ENCODE measurements at places on chromosomes 7 and 10.
A peak's percentile ranks its signal among the peaks of the same experiment; 100 is the strongest.

DNA sequence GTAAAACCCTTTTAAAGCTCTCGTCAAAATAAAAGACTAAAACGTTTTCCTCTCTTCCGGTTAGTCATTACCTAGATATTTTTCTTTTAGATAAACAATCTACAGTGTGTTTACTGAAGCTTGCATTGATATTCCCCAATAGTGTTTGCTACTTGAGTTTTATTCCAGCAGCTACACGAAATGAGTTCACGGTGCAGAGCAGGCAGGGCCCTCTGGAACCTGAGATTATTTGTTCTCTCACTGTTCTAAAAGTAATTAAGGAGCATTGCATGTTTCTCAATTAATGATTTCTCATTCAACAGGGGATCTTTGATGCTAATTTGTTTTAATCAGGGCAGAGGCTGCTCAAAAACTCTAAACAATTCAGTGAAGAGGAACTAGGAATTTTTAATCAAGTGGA lies 319.7 kb downstream of the GFRA1 start:
- DNase-seq = no peak

DNA sequence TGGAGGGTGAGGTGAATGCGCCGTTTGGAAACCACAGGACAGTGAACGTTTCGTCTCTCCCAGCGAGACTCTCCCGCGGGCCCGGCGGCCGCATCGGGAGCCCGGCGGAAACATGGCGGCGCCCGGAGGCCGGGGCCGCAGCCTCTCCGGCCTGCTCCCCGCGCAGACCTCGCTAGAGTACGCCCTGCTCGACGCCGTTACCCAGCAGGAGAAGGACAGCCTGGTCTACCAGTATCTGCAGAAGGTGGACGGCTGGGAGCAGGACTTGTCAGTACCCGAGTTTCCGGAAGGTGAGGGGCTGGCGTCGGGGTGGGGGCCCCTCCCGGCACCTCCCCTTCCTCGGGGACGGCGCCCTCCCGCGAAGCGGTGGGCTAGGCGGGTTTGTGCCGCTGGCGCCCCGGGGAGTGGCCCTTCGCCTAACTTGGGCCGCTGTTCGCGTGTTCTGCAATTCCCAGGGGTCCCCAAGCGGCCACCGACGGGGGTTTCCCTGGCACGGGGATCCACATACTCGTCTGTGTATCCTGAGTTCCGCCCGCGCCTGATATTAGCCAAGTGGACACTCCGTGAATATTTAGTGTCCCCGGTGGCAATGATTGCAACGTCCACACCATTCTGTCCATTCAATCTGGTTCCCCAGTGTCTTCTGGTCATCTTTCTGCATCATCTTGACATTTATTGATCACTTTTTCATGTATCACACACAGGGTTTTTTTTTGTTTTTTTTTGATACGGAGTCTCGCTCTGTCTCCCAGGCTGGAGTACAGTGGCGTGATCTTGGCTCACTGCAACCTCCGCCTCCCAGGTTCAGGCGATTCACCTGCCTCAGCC lies 514 bp downstream of the NHLRC2 start:
- DNase-seq = peak; percentile 89

GRCh38 chr7:150451833-150452461 lies 1.5 kb downstream of the GIMAP8 start:
- no peak for DNase-seq

- no peak for DNase-seq
Observed at GRCh38 chr10:5776136-5776880, 36.9 kb downstream of the GDI2 start.

DNA sequence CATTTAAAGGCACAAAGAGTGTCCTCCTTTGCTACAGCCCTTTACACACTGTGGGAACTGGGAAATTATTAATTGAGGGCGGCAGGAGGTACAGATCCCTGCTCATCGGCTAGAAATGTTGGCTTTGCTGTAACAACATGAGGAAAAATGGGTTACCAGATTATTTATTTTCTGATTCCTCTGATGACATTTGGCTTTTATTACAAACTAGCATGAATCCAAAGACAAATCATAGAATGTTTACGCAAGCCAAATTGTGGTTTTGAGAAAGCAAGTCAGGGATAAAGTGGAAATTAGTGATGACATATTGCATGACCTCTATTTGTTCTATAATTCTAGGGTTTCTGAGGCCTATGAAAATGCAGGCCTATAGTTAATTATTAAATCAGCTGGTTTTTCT lies 126.1 kb upstream of the TMEM196 start:
- no peak for DNase-seq

DNA sequence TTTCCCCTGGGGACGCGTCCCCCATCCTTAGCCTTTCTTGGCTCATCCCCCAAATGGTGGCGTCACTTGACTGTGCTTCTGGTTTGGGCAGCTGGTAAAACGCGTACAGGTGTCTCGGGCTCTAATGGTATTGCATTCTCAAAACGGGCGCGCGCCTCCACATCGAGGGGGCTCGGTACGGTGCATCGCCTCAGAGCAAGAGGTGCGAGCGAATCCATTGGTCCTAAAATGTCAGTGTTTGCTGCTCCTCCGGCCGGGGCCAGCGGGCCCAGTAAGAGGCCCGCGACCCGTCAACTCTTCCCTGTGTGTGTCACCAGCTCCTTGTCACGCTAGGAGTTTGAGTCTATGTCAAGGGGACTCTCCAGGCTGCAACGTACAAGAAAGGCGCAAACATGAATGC lies 90.6 kb upstream of the SH2B2 start:
- no peak for DNase-seq

- DNase-seq = no peak
Observed at GRCh38 chr7:78703391-78703790, 750.1 kb downstream of the MAGI2 start.

GRCh38 chr10:130282492-130283218 lies 146.5 kb downstream of the GLRX3 start:
- no peak for DNase-seq

GRCh38 chr10:95691281-95691680 lies 2.4 kb downstream of the TCTN3 start:
- DNase-seq = no peak

GRCh38 chr10:33955676-33956075 lies 621.2 kb upstream of the NRP1 start:
- peak; percentile 8 for DNase-seq

DNA sequence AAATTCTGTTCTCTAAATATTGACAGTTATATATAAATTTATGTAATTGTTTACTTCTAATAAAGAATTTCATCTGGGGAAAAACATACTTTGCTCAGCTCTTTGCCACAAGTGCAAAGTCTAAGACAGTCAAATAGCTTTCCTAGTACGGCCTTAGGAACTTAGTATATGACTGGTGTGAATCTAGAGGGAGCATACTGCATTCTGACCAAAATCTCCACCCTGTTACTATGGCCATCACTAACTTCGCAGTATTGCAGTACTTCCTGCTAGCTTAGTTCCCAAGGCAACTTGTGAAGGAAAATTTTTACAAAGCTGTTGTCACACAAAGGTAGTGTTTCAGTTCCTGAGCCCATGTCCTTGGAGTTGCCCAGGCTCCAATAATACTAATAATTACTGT lies 181.5 kb downstream of the CFTR start:
- DNase-seq = no peak

DNA sequence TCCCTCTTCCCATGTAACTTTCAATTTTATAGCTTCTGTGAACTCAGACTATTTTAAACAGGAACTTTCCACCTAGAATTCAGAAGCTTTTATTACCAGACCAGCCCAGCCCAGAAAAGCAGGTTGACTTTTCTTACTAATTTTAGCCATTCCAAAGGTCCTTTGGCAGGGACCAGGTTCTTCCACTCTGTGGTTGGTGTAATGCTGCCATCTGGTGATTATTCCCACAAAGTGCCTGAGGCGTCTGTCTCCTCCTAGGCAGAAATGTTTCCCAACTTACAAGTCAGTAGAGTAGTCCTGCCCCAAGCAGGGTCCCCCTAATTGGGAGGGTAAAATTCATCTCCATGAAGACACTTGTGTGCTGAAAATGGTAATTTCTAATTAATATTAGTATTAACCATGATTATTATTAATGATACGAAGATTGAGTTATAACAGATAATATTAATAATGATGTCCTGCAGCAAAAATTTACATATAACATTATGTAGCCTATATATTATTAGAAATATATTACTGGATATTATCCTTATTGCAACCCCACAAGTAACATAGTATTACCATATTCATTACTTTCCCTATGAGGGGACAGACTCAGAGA lies 53.0 kb upstream of the PPP1R17 start:
- DNase-seq = no peak

GRCh38 chr7:26372704-26373103 lies 81.0 kb downstream of the SNX10 start:
- no peak for DNase-seq

DNA sequence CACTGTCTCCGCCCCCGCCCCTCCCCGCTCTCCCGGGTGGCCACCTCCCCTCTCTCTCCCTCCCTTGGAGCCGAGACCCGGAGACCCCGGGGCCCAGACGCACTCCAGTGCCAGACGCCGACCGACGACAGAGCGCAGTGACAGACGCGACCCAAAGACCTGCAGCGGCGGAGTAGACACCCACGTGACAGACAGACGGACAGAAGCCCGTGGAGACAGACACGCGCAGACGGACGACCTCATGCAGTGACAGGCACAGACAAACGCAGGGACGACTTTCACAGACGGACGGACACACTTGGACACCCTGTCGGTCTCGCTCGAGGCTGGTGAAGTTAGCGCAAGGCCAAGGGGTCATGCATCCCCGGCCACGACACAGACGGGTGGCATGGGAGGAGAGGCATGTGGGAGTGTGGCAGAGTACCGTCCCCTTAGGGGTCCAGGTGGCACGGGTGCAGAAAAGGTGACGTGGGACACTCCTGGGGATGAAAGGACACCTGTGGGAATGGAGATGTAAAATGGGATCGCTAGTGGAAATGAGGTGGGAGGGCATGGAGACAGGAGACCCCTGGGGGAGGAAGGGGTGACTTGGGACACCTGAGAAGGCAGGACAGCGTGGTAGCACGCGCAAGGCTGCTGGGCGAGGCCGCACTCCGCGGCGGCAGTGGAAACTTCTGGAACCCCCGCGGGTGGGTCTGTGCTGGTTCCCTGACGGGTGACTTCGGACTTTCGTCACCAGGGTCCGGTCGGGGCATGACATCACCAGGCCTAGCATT lies 456 bp upstream of the ACHE start:
- DNase-seq = peak; percentile 73

- no peak for DNase-seq
Observed at GRCh38 chr7:42877862-42878261, 34.0 kb downstream of the C7orf25 start.

DNA sequence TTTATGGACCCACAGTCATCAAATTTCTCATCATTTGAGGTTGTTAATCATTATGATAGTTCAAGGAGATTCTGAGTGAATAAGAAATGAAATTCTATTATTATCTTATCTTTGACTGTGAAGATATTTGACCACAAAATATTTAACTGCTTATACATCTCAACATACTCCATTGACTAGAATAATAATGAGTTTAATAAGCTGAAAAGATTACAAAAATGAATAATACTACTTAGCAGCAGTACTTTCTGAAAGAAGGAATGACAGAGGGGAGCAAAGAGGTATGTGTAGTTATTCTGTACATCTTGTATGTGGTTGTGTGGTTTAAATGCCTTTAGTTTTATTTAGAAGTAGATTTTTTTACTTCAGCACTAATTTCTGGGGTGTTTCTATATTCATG lies 214.2 kb downstream of the PRKG1 start:
- DNase-seq = no peak

DNA sequence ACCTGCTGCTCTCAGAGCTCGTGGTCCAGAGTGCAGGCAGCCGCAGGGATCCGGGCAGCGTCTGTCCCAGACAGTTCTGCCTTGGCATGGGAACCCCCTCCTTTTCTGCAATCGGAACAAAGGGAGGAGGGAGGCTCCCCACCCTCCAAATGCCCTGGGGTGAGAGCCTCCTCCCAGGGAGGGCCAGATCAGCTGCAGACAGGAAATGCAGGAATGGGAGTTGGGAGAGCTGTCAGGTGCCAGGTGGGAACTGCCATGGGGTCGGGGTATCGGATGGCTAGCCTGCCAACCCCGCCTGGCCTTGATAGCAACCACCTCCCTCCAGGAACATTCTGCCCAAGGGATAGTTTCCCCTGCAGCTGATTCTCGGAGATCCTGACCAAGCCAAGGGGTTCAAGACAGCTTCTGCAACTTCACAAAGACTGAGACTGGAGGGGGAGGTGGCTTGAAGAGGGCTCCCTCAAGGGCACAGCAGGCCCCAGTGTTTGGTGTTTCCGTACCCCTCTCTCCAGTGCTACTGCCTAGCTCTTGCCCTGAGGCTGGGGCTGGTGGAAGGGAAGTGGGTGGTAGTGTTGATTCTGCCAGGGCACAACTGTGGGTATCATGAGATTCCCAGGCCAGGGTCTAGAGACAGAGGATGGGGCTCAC lies at the start of gene CALML5:
TSS of gene CALML5 (minus strand) at position 78 of the 648 bp plus-strand sequence. CDS start 132 bp downstream, outside the sequence.
- peak; percentile 56 for DNase-seq

GRCh38 chr10:95406651-95407280 lies 116.0 kb upstream of the PDLIM1 start:
- DNase-seq = no peak

DNA sequence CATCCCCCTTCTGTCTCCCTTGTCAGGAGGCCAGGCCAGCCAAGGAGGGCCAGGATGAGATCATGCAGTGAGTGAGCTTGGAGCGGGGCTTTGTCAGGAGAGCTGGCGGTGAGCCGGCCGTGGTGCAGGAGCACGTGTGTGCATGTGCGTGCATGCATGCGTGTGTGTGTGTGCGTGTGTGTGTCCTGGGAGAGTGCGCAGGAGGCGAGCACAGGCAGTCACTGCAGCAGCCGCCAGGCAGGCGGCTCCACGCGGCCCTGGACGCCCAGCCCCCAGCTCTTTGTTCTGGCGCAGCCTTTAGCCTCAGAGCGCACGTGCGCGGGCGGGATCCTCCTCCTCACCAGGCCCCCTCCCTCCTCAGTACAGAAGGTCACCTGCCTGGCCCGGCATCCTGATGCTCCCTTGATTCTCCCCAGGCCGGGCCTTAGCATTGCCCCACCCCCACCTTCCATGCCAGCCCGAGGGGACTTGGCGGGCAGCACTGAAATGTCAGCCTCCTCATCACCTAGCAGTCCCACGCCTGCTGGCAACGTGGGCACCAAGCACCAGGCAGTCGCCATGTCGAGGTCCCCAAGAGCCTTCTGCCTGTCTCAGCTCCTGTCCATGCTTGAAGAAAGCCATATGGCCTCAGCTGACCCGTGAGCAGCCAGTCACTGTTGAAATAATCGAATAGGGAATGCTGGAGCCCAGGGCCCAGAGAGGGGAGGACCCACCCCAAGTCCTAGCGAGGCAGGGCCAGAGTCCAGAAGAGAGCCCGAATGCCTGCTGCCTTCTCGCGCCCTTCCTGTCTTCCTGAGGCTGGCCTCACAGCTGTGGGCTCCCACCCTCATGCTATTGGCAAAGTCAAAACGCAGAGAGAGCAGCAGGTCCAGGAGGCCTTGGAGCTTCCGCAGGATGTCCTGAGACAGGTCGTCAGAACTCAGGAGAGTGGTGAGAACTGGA lies 125.9 kb upstream of the PPIF start:
- DNase-seq = no peak

GRCh38 chr10:934746-935406 lies 3.4 kb upstream of the LARP4B start:
- peak; percentile 46 for DNase-seq

GRCh38 chr10:131154306-131155025 lies 157.1 kb downstream of the TCERG1L start:
- no peak for DNase-seq

DNA sequence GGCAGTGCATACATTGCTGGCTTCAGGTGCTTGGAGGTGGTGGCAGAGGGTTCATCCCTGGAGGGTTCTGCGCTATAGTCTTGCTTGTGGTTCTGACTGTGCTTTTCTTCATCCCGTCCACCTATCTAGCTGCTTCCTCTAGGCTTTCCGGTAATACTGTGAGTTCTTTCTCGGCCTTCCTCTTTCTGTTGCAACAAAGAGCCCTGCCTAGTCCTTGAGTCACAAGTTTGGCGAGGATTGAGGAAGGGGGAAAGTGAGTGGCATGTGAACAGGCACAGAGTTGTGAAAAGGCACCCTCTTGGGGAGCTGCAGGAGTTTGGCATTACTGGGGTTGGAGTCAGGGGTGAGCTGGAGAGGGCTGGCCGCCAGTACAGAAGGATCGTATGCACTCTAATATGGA lies 123.0 kb downstream of the SH2D4B start:
- DNase-seq = no peak
